Hematopoietic multipotent progenitor cell treated with erythropoietin and hydrocortisone succinate and interleukin-3 and kit ligand, for 15 days (in vitro differentiated cells): ENCODE measurements at places on chromosomes 6 and 20.

GRCh38 chr6:148698671-148699180 lies 48.1 kb upstream of the UST start:
- DNase-seq: no peak

DNA sequence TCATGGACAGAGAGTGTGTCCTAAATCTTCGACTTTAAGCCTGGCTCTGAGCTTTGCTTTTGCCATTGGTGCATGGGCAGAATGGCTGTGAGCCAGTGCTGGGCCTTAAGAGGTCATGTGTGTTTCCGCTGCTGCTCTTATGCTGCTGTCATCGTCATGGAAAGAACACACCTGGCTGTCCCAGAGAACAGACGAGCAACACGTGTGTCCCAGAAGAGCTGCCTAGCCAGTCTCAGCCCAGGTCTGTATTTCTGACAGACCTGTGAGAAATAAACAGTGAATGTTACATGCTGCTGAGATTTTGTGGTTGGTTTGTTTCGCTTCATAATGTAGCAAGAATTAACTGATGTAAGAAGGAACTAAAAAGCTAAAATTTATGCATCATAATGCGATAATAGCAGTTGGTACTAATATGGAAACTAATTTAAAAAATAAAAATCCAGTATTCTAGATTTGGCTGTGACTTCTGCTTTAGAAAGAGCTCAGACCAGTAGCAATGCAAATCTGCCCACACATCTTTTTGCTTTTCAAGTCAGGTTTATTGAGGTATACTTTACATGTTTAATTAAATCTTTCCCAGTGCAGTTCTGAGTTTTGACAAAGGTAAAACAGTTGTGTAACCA lies 11.5 kb upstream of the SCP2D1 start:
- DNase-seq: no peak

DNA sequence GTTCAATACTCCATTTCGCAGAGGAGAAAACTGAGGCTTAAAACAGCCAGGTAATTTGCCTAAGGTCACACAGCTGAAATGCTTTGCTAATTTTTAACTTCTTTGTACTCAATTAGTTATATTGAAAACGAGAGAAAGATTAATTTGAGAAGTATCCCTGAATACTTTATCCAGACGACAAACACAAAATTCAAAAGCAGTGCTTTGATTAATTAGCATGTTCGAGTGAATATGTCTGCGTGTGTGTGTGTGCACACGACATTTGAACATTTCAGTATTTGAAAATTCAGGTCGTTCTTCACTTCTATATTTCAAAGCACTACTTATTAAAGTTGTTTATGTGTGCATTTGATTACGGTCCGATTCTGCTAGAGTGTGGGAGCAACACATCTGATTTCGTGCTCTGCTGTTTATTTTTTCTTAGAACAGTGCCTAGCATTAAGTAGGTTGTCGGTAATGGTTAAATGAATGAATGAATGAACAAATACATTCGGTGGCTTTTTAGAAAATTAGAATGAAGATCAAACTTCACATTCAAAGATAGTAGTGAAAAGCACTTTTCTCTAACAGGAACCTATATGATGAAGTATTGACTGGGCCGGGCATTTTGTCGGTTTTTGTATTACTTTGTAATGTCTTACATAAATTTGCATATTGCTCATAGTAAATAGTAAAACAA lies 36.9 kb upstream of the SYNCRIP start:
- DNase-seq: no peak

DNA sequence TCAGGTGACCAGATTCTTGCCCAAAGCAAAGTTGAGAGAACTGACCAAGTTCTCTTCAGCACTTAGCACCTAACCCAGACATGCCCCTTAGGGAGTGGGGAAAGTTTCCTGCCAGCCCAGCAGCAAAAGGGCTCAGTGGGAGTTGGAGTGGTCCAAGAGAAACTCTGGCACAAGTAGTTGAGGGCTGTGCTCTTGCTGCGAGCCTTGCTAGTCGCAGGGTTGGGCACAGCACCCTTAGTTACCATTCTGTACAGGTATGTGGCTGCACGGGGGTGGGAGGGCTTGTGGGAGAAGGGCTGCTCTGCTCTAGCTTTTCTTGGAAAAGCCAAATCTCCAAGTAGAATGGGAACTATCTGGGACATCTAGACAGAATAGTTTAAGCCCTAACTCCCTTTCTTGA lies 6.4 kb downstream of the POLR1C start:
- no peak for DNase-seq

- DNase-seq: no peak
Observed at GRCh38 chr20:48787861-48788375, 39.9 kb downstream of the PREX1 start.

- DNase-seq: no peak
Observed at GRCh38 chr6:53100561-53100960, 35.4 kb downstream of the FBXO9 start.

- no peak for DNase-seq
Observed at GRCh38 chr6:56864171-56864616, 90.7 kb upstream of the BEND6 start.

DNA sequence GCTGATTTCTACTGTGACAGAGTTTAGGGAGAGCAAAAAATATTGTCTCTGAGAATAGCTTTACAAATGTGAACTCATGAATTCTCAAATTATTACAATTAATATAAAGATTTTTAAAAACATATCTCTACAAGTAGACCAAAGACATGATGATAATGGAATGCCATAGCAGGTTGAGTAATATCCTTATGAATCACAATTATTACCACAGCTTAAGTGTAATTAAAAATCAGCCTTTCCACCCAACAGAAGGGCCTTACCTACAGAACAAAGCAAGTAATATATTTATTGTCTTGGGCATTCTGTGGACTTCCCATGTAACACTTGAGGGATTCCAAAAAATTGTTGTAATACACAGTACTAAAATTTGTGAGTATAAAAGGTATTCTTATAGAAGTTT lies 1099.6 kb upstream of the GJE1 start:
- DNase-seq: no peak

- DNase-seq: no peak
Observed at GRCh38 chr6:46262928-46263706, 92.3 kb upstream of the ENPP5 start.

DNA sequence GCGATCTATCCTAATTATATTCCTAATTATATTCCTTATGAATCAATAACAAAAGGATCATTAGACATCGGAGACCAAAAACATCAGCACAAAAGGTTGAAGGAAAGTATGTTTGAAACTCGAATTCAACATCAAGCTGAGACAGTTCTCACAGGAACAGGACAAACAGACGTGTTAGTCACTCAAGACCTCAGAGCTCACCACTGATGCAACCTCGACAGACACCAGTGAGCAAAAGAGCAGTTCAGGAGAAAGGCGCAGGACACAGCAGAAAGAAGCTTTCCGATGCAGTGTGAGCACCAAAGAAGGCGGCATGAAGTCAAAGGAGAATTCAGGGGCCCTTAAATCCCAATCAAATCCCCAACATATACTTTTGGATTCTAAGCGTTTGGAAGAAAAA lies 6.3 kb upstream of the RAMACL start:
- no peak for DNase-seq

GRCh38 chr6:1962201-1962600 lies 283.2 kb downstream of the GMDS start:
- no peak for DNase-seq

- no peak for DNase-seq
Observed at GRCh38 chr6:133626096-133626666, 262.7 kb upstream of the TCF21 start.

GRCh38 chr6:138442663-138443062 lies 38.6 kb downstream of the HEBP2 start:
- DNase-seq: no peak

DNA sequence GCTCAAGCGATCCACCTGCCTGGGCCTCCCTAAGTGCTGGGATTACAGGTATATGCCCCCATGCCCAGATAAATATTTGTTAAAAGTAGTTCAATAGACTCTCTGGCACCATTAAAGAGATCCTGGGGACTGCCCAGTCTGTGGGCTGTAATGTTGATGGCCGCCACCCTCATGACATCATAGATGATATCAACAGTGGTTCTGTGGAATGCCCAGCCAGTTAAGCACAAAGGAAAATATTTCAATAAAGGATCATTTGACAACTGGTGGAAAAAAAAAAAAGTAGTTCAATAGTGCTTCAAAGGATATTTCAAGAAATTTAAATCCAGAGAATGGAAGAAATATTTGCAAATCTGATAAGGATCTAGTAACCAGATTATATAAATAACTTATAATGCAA lies 1.5 kb upstream of the CRIP3 start:
- no peak for DNase-seq

DNA sequence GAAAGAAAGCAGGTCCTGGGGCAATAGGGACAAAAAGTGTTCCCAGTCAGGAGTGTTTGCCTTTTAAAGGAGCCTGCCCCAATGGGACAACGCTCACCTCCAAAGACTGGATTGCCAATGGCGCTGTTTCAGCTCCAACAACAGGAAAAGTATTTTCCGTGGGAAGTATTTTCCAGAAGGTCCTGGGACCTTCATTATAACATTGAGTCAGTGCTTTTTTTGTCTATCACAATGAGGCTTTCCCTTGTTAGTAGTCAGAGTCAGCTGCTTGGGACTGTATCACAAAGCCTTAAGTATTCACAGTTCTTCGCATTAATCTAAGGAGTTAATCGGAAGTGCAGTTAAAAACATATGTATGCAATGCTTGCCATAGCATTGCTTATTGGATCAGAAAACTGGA lies 17.3 kb downstream of the TRAF3IP2 start:
- no peak for DNase-seq

DNA sequence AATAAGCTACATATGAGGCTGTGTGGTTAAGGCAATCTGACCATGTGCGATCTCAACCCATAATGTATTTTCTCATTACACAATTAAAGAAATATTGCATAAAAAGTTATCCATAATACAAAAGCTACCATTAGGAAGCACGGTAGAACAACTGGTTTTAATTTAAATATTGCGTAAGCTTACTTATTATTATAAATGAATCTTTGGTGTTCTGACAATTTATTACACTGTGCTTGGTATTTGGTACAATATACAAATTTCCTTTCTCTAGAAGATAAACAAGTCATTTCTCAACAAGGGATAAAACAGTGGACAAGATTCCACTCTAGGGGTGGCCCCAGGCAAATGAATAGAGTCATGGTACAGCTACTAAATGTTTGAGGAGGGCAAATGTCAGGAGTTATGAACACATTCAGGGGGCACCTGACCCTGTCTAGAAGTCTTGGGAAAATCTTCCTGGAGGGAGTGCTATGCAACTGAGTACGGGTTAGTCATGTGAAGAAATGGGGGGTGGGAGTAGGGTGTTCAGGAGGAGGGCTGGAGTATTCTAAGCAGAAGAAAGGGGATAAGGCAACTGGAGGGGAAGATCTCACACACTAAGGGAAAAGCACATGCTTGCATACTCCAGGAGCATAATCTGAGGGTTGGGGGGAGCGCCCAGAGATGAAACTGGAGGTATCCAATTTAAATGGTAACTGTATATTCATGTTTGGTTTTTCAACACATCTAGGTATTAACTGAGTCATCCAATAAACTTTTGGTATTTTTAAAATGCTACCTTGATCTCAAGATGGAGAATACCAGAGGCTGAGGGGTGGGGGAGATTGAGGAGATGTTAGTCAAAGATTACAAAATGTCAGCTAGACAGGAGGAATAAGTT lies 296.9 kb upstream of the SGK1 start:
- DNase-seq: no peak

DNA sequence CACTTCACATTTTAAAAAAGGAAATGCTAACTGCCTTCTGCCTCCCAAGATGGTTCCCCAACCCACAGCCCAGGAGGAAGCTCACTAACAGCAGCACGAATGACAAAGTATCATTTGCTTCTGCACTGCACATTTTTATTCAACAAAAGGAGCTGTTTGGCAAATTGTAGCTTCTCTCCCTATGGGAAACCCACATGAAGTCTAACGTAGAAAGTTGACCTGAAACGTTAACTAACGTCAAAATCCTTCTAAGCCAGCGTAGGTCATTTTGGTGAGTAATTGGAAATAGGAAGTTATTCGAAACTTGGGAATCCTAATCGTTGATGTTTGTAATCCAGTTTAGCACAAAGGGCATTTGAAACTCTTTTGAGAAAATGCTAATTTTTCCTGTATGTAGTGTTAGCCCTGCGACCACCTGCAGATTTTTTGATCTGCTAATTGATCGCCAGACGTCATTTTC lies 2.9 kb downstream of the SALL4 start:
- no peak for DNase-seq

GRCh38 chr6:16476861-16477260 lies 238.5 kb downstream of the GMPR start:
- no peak for DNase-seq

GRCh38 chr6:148193063-148193680 lies 149.5 kb upstream of the SASH1 start:
- DNase-seq: no peak

DNA sequence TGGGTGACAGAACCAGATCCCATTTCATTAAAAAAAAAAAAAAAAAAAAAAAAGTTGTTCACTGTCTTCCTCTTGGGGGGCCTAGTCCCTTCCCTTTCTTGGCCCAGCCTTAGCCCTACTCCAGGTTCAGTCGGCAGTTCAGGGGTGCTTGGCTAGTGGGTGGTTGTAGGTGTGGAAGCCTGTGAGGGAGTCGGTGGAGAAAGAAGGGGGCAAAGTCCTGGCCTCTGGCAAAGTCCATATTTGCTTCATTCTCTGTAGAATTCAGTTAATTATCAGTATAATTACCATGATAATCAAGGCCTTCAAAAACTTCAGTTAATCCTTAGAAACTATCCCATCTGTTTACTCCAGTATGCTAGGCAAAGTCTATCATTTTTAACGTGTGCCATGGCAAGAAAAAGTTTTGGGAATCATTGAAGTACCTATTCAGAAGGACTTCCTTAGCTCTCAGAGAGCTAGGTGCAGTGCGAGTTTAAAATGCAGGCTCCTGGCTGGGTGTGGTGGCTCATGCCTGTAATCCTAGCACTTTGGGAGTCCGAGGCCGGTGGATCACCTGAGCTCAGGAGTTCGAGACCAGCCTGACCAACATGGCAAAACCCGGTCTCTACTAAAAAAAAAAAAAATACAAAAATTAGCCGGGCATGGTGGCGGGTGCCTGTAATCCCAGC lies 205.7 kb upstream of the ARG1 start:
- DNase-seq: no peak

DNA sequence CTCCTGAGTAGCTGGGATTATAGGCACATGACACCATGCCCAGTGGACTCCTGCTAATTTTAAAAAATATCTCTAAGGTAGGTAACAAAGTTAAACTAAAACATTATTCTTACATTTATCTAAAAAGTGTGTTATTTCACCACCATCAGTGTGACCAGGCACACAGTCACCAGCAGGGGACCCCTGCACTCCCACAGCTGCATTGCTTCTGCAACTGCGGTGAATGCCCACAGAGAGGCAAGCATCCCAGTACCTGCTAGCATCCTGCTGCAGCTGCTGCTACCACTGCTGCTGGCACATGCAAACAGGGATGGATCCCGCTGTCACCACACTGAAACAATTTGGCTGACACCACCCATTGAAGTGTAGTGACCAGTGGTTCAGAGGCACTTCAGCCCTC lies 21.9 kb upstream of the EPB41L2 start:
- no peak for DNase-seq

- no peak for DNase-seq
Observed at GRCh38 chr6:69622924-69623323, 173.9 kb downstream of the LMBRD1 start.
